ENCODE measurements at places on chromosomes 6 and 20. TPM values are rescaled to one million over a fixed set of nuclear protein-coding genes. Genes with fewer than 3 reads are reported as not detected.
A peak's percentile ranks its signal among the peaks of the same experiment; 100 is the strongest.

DNA sequence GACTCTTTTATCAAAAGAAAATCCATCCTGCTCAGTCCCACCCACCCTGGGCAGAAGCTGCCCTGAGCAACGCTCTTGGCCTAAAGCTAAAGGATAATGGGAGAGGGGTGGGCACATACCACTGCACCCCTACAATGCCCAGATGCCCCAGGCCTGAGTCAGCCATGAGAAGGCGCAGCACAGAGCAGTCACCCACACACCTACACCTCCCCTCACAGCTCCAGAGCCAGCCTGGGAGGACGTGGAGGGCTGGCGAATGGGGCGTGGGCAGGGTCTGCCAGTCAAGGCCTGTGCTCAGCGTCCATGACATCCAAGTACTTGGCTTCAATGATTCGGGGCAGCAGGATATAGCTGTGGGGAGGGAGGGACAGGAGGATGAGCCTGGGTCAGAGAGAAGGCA lies 11.5 kb downstream of the SLC4A11 start:
- no peak for DNase-seq
- H3K27me3 ChIP-seq = no peaks in the 10 kb centered on the region
- no peak overlapping the region for H3K27ac ChIP-seq
- H3K36me3 ChIP-seq = no peaks in the 10 kb centered on the region

DNA sequence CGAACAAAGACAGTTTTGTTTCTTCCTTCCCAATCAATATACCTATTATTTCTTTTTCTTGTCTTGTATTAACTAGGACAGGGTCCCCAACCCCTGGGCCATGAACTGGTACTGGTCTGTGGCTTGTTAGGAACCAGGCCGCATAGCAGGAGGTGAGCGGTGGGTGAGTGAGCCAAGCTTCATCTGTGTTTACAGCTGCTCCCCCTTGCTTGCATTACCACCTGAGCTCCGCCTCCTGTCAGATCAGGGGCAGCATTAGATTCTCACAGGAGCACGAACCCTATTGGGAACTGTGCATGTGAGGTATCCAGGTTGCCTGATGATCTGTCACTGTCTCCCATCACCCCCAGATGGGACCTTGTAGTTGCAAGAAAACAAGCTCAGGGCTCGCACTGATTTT lies 151.9 kb downstream of the CDKAL1 start:
- H3K27me3 ChIP-seq = no peaks in the 10 kb centered on the region
- no peak overlapping the region for H3K27ac ChIP-seq
- H3K4me1 ChIP-seq = peaks cover 17% of the 10 kb centered on the region

DNA sequence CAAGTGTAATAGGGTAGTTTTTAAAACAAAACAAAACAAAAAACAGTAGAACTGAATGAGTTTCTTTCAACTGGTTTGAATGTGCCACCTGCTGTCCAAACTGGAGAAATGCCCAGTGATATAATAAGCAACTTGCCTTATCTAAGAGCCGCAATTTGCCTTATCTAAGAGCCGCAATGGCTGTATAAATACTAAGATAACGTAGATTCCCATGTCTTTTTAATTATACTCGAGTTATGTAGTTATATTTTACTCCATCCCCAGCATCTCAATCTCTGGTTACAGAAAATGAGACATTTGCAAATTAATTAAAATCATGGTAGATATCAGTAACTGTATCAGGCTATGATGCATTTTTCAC lies 67.2 kb downstream of the RPP40 start:
- peaks cover 3% of the 10 kb centered on the region for H3K36me3 ChIP-seq
- peaks cover 40% of the 10 kb centered on the region for H3K4me1 ChIP-seq
- H3K4me3 ChIP-seq = no peak overlapping the region
- no peaks in the 10 kb centered on the region for H3K27me3 ChIP-seq

DNA sequence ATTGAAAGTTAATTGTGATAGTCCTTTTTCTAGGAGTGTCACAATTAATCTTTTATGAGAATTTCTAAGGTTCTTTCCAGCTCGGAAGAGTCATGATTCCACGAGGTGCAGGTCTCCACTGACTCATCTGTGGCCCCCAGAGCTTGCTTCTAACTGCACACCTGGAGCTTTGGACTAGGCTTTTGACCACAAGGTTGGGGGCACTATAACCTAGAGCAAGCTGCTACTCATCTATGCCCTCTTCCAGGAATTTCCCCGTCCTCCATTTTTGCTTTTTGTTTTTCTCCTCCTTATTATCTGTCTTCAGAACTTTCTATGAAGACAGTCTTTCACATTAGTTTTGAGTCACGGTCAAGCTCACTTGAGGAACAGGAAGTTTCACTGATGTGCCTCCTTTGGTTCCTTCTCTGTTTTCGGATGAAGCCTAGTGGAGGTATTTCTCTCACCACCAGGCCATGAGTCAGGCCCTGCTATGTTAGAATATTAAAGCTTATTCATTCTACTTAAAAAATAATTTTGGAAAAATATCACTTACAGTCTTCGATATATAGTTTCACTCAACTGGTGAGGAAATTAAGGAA lies 119.2 kb upstream of the INSM1 start:
- H3K4me1 ChIP-seq = no peaks in the 10 kb centered on the region
- peaks cover 14% of the 10 kb centered on the region for H3K27me3 ChIP-seq
- no peak for DNase-seq
- H3K36me3 ChIP-seq = no peaks in the 10 kb centered on the region
- H3K27ac ChIP-seq = no peak overlapping the region
- no peak overlapping the region for H3K4me3 ChIP-seq

The WFDC12 gene
- not detected for total RNA-seq

GRCh38 chr20:35318502-35319157 lies 26.4 kb upstream of the FAM83C start:
- H3K36me3 ChIP-seq = peaks cover 1% of the 10 kb centered on the region
- DNase-seq = no peak
- peaks cover 74% of the 10 kb centered on the region for H3K4me1 ChIP-seq
- no peak overlapping the region for H3K4me3 ChIP-seq
- peak overlapping the region; percentile 81 for H3K27ac ChIP-seq

DNA sequence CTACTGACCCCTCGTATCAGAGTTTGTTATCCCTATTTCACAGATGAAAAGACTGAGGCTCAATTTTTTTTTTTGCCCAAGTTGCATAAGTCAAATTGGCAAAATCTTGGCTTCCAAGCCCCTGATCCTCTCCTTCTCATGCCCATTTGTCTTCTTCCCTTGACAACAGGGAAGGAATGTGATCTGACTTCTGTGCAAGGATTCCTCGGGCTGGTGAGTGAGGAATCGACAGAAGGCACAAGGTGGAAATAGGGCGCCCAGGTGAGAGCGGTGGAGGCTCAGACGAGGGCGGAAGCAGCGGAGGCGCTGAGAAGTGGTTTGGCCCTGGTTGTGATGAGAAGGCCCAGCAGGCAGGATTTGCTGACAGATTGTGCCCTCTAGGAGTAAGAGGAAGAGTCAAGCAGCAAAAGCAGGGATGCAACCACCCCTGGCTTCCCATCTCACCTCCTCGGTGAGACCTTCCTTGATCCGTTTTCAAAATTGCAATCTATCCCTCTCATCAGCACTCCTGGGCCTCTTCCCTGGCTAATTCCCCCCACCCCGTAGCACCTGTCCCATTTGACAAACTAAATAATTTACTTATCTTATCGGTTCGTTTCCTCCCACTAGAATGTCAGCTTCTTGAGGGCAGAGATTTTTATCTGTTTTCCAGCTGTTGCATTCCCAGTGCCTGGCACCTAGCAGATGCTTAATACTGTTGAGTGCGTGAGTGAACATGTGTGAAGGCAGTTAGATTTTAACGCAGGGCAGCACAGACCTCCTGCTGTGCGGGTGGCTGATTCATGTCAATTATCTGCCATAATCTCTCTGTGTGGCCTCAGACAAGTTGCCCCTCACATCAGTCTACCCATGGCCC lies 3.7 kb upstream of the SIRPA start:
- no peak overlapping the region for H3K27ac ChIP-seq
- no peak overlapping the region for H3K4me3 ChIP-seq
- peaks cover 2% of the 10 kb centered on the region for H3K27me3 ChIP-seq
- no peak for DNase-seq

DNA sequence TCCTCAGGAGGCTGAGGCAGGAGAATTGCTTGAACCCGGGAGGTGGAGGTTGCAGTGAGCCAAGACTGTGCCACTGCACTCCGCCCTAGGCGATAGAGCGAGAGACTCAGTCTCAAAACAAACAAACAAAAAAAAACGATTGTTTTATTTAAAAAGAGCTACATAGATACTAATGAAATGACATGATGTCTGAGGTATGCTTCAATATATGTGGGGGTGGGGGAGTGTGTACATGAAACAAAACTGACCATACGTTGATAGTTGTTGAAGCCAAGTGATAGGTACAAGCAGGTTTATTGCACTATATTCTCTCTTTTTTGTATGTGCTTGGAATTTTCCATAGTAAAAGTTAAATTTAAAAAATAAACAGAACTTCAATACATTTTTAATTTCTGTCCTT lies 240.1 kb downstream of the TFAP2A start:
- H3K27me3 ChIP-seq = no peaks in the 10 kb centered on the region
- H3K27ac ChIP-seq = no peak overlapping the region
- peaks cover 20% of the 10 kb centered on the region for H3K4me1 ChIP-seq
- no peak overlapping the region for H3K4me3 ChIP-seq
- H3K36me3 ChIP-seq = no peaks in the 10 kb centered on the region
- DNase-seq = no peak

DNA sequence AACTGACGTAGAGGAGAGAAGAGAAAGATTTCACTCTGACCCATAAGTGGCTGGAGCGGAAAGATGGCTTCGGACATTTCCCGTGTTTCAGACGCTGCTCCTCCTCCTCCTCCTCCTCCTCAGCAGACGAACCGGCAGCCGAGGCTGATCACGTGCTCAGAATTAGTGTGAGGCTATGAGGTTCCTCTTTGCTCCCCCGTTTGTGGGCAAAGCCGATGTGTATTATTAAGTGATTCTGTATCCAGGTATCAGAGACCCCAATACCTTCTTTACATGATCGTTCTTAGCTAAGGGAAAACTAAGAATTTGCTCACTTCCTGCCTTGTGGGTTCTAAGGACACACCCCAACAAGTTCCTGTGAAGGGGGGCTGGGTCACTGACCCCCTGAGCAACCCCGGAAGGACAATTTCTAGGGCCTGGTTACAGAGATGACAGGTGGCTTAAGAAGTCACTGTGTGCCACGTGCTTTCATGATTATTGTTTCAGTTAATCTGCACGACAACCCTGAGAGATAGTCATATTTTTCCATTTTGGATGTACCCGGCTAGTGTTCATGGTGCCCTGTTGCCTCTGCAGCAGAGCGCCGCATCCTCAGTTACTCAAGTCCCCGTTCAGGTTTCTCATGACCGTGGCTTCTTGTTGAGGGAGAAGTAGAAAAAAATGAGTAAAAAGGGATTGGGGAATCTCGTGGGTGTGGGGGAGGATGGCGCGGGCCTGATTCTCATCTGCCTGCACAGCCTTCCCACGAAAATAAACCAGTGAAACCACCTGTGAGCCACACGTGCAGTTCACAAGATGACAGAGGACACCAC lies 671.8 kb downstream of the QKI start:
- no peak overlapping the region for H3K4me3 ChIP-seq
- H3K36me3 ChIP-seq = no peaks in the 10 kb centered on the region
- peak overlapping the region; percentile 99 for H3K27ac ChIP-seq

The RIPPLY2 gene
- total RNA-seq = not detected

The OR2J3 gene
- total RNA-seq = not detected

The PRICKLE4 gene
- 3.6 TPM for total RNA-seq

The RBPJL gene
- total RNA-seq = not detected

DNA sequence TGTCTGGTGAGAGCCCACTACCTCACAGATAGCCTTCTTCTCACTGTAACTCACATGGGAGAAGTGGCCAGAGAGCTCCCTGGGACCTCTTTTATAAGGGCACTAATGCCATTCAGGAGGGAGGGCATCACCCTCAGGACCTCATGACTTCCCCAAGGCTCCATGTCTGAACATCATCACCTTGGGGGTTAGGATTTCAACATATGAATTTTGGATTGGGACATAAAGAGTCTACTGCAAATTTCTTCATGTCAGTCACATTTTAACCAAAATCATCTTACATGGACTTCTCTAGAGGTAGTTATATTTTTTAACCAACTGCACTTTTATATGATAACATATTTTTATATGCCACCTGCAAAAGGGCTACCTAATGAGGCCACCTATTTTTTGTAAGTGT lies 324.7 kb downstream of the PLCB1 start:
- peaks cover 4% of the 10 kb centered on the region for H3K36me3 ChIP-seq
- H3K27ac ChIP-seq = no peak overlapping the region
- no peaks in the 10 kb centered on the region for H3K27me3 ChIP-seq
- H3K4me3 ChIP-seq = no peak overlapping the region
- DNase-seq = no peak

GRCh38 chr6:53703047-53703446 lies 37.5 kb upstream of the KLHL31 start:
- peaks cover 13% of the 10 kb centered on the region for H3K4me1 ChIP-seq
- DNase-seq = no peak
- no peaks in the 10 kb centered on the region for H3K27me3 ChIP-seq

The PAX1 gene
- total RNA-seq = not detected

DNA sequence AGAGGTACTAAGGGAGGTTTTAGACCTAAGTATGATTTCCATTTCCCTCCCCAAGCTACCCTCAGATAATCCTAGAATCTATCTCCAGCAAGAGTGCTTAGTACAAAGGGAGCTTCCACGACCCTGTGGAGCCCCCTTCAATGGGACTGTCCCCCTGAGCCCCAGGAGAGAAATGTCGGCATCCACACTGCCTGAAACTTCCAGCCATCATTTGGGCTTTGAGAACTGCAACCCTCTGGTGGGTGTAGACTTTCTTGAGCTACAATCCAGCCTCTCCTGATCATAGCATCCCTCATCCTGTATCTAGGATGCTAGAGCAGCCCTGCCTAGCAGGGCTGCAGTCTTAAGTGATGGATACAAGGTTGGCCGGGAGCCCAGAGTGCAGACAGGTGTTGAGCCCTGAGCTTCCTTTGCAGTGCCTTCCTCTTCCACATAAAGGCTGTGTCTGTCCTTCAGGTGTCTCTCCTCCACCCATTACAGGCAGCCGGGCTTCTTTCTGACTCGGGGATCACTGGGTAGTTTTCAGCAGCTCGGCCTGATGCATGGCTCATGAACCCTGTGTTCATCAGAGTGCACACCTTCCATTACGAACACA lies 424.5 kb downstream of the PREX1 start:
- no peak overlapping the region for H3K27ac ChIP-seq
- H3K36me3 ChIP-seq = no peaks in the 10 kb centered on the region
- H3K4me1 ChIP-seq = peaks cover 9% of the 10 kb centered on the region
- peaks cover 38% of the 10 kb centered on the region for H3K27me3 ChIP-seq
- no peak overlapping the region for H3K4me3 ChIP-seq

The DEFB112 gene
- total RNA-seq = not detected

The TFAP2D gene
- total RNA-seq = not detected

The SAPCD1 gene
- 2.4 TPM for total RNA-seq

GRCh38 chr20:5072756-5073659 lies 46.8 kb downstream of the PCNA start:
- H3K27me3 ChIP-seq = no peaks in the 10 kb centered on the region
- peak overlapping the region; percentile 78 for H3K27ac ChIP-seq
- H3K36me3 ChIP-seq = no peaks in the 10 kb centered on the region
- no peak overlapping the region for H3K4me3 ChIP-seq
- peaks cover 24% of the 10 kb centered on the region for H3K4me1 ChIP-seq
- peak; percentile 93 for DNase-seq

- H3K27ac ChIP-seq = peak overlapping the region; percentile 63
- no peak for DNase-seq
- H3K4me1 ChIP-seq = peaks cover 18% of the 10 kb centered on the region
- peaks cover 3% of the 10 kb centered on the region for H3K27me3 ChIP-seq
Measured at GRCh38 chr20:17749626-17749977, 49.8 kb downstream of the BANF2 start.
